Ureter (tissue), 1 donor: ENCODE measurements at places on chromosomes 5 and 9. TPM values are rescaled to one million over a fixed set of nuclear protein-coding genes. Genes with fewer than 3 reads are reported as not detected.

Gene CCDC152
- total RNA-seq: 0.47 TPM

Gene ACSL6
- 0.81 TPM for total RNA-seq

Gene PCDHGA11
- total RNA-seq: 5.1 TPM

GRCh38 chr5:73966451-73966850, 340.5 kb downstream of the ARHGEF28 start:
- no peak for DNase-seq

- DNase-seq: no peak
Observed at GRCh38 chr5:147631428-147632003, 121.6 kb upstream of the DPYSL3 start.

DNA sequence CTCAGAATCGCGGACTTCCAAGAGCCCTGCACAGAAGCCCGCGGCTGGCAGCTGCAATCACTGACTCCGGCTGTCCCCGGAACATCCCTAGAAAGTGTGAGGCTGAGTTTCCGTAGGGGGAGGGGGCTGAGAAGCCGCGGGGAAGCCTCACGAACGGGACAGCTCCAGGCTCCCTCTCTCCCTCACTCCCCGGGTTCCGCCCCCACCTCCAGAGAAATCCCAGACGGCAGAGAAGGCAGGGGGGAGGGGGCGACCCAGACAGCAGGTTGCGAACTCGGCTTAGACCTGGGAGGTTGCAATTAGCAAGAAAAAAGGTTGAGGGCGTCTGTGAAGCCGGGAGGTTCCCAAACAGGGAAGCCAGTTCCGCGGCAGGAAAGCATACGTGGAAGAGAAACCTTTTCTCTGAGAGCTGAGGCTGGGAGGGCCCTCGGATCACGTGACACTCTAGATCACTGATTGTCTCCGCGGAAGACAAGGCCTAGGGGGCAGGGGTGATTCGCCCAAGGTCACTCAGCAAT, 73.8 kb upstream of the CPLX2 start:
- no peak for DNase-seq

GRCh38 chr5:157582731-157583620, 7.4 kb upstream of the ADAM19 start:
- DNase-seq: no peak
